ENCODE measurements at places on chromosomes 5 and 9. TPM values are rescaled to one million over a fixed set of nuclear protein-coding genes. Genes with fewer than 3 reads are reported as not detected.

Gene MZB1
- not detected for total RNA-seq

Gene PCDHA7
- under 0.01 TPM for total RNA-seq

DNA sequence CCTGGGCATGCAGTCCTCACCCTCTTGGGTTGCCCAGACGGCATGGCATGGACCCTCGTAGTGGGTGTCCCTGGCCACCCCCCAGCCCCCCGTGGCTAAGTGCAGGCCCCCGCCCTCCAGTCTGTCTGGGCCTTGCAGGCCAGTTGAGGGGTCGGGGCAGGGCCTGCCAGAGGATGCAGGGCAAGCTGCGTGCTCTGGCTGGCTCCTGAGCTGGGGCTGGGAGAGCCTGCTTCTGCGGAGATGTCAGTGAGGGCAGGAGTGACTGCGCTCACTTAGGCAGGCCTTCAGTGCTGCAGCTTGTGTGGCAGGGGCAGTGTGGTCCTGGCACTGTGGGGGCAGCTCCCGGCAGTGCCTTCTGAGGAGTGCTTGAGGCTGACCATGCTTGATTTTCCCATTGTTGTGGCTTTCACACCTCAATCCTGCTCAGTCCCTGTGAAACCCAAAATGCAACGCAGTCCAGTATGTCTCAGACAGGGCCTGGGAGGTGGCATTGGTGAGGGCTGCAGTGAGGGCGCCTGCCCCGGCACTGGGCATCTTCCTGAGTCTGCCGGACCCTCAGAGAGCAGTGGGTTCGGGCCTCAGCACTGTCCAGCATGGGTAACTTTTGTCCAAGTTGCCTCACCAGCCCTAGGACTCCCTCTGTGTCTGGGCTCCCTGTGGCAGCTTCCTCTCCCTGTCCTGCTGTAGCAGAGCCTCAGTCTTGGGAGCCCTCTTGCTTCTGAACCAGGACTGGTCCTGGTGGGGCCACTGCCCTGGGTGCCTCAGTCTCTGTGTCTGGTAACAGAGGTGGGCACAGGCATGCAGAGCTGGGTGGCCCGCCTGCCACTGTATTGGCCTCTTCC is 93.0 kb downstream of the PHF2 start:
- no peak for DNase-seq

GRCh38 chr5:169146158-169146557 is 154.8 kb downstream of the SLIT3 start:
- DNase-seq, result no peak
